NCI-H1092 (cell line): ENCODE measurements at places on chromosomes 13 and 19.

GRCh38 chr13:27171244-27171826, at the start of gene USP12:
Gene USP12, minus strand, starts transcription at chr13:27171811. Its CDS starts 172 bp downstream, at chr13:27171639.
- DNase-seq = peak; percentile 41

DNA sequence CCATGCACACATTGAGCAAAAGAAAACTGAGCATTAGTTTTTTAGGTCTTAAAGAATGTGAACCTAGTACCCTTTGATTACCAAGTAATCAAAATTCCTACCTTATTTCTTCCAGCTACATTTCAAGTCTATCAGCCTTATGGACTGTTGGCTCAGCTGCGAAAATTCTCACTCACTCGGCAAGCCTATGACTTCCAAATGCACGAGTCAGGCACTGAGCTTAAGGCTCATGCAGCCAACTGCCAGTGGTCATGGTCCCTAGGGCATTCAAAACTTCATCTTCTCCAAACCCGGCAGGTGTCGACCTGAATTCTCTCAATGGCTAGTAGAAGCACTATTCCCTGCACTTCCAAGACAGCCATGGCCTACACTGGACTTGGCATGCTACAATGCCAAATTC, 41.2 kb downstream of the RUBCNL start:
- DNase-seq = no peak

DNA sequence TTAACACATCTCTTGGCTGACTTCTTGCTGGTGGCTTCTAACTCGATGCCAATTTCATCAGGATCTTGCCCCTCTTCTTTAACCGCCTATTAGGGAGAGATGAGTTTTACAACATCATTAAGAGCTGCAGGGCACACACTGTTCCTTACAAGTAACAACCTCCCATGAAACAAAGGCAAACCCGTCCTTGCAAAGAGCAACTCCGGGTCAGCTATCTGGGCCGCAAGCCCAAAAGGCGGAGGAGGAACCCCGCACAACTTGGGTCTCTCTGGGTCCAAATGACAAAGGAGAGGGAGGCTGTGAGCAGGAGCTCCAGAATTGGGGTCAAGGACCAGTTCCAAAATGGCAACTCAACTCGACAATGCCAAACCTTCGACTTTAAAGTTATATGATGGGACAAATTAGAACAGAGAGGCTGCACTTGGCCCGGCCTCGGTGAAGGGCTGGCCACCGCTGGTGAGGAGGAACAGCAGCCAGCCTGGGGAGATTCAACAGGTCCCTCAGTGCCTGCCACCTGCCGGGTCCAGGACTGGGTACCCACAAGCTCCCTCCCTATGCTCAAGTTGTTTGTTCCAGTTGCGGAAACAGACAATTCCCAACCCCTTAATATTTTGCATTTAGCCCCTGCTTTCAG, 1.1 kb downstream of the SAFB2 start:
- DNase-seq = no peak

- DNase-seq = no peak
Measured at GRCh38 chr13:78601874-78602560, 1.3 kb downstream of the POU4F1 start.

DNA sequence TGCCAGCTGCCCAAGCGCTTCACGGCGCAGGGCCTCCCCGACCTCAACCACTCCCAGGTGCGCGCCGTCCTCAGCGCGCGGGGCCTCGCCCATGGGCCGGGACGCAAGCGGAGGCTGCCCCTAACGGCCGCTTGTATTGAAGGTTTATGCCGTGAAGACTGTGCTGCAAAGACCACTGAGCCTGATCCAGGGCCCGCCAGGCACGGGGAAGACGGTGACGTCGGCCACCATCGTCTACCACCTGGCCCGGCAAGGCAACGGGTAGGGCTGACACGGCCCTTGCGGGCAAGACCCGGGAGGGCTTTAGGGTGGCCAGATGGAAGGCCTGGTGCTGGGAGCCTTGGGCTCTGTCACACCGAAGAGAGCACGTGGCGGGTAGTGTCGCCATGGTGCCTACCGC, 23.2 kb downstream of the UPF1 start:
- DNase-seq = no peak

DNA sequence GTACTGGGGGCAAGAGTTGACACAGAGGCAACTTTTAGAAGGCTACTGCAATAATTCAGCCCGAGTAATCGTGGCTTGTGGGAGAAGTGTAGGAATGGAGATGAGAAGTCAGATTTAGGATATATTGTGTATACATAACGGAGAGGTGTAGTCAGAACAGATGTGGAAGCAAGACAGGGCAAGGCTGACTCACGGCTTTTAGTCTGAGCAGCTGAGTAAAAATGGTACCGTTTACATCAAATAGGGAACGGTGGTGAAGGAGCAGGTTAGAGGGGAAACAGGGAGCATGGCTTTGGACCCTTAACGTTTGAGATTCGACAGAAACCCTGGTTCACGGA, 796 bp upstream of the LSM14A start:
- DNase-seq = no peak

- DNase-seq = no peak
Measured at GRCh38 chr19:23718802-23719201, 31.8 kb upstream of the ZNF675 start.
